ENCODE measurements at places on chromosomes 2 and 18.

DNA sequence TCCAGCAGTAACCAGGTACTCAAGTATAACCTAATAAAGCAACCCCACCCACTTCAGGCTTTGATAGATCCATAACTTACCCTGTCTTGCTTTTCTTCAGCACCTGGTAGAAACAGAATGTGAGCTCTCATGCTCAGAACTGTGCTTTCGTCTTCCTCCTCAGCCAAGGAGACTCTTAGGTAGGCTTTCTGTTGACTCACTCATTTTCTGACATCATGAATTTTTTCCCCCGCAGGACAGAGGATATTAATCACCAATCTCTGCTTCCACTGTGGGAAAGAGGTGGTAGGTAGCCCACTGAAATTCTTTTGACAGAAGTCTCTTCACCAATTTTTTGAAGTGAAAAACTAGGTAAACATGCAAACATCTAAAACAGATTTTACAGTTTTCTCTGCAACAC lies 241.2 kb upstream of the KCNJ3 start:
- DNase-seq, result no peak

- DNase-seq, result no peak
Observed at GRCh38 chr18:73987247-73987980, 160.2 kb downstream of the FBXO15 start.

DNA sequence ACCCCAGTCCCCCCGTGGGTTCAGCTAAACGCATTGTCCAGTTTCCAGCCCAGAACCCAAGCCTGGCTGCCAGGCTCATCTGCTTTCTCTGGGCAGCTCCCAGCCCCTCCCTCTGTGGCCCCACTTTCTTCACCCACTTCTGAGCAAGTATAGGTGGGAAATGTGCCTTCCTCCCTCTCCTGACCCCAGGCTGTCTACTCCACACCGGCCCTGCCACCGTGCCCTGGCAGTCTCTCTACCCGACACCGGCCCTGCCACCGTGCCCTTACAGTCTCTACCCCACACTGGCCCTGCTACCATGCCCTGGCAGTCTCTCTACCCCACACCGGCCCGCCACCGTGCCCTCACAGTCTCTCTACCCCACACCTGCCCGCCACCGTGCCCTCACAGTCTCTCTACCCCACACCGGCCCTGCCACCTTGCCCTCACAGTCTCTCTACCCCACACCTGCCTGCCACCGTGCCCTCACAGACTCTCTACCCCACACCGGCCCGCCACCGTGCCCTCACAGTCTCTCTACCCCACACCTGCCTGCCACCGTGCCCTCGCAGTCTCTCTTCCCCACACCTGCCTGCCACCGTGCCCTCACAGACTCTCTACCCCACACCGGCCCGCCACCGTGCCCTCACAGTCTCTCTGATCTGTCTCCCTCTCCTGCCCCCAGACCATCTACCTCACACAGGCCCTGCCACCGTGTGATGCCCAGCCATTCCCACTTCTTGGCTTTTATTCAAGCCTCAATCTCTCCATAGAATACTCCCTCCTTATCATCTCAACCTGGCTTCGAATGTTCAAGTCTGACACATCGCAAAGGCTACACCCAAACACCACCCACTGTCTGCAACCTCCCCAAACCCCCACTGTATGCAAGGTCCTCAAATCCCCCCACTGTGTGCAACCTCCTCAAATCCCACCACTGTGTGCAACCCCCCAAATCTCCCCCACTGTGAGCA lies 108.9 kb downstream of the TPO start:
- DNase-seq, result no peak

DNA sequence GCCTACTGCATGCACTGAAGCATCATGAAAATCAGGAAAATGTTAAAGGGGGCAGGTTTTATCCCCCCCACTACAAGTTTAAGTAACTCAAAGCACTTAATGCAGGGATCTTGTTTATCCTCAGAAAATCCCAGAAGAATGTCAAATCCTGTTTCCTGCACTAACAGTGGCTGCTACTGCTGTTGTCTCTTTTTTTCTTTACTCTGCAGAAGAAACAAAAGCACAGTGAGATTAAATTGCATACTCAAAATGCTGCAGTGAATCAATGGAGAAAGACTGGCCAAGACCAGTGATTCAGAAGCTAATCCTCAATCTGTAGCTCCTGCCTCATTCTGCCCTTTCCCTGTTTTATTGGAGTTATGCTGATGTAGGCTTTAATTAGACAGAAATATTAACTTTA lies 332.3 kb upstream of the FIGN start:
- no peak for DNase-seq

GRCh38 chr18:11713756-11714155 lies 24.7 kb downstream of the GNAL start:
- DNase-seq, result no peak

DNA sequence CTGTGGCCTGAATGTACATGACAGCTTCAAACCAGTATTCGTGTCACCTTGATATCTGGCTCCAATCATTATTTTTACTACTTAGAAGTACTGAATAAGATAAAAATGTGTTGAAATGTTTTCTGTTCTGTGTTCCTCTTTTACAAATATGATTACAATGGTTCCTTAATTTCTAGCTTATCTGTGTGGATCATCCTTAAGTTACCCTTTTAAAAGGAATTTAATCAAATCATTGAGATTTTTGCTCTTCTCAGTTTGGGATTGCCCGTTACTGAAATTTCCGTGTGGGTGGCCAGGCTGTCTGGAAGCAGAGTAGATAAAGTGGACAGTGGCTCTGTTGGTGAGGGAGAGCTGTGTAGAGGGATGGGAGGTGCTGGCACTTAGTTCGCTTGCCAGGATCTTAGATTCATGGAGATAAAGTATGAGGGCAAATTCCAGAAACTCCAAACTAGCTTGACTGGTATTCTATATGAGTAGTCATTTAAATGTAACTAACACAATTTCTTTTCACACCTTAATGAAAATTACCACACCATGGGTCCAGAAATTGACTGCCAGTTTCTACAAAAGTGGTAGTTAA lies 27.4 kb upstream of the SAG start:
- no peak for DNase-seq

DNA sequence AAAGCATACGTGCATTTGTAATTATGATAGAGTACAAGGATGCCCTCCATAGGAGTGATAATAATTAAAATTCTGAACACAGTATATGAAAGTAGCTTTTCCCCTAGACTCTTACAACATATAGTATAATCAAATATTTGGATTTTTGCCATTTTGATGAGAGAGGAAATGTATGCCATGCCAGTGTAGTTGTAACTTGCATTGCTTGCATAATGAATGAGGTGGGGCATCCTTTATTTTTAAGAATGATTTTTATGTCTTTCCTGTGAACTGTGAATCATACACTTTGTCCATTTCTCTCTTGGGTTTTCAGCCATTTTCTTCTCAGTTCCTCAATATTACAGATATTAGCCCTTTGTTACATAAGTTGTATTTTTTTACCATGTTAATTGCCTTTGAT lies 197.5 kb downstream of the SCG2 start:
- no peak for DNase-seq

- no peak for DNase-seq
Observed at GRCh38 chr2:145091967-145092366, 572.0 kb upstream of the ZEB2 start.

DNA sequence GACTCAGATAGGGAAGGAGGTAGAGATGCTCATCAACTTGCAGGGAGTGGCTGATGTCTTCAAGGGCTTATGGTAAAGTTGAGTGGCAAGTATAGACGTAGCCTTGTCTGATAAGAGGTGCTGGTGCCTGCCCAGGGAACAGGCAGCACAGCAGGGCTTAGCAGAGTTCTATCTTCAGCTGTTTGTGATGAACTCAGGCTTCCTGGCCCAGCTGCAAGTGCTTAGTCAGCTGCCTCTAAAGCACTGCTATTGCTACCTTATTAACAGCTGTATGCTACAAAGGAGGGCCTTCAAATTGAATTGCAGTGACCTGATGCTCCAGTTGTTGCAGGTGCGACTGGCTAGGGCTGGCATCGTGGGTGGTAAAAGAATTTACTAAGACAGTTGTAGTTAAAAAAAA lies 82.1 kb downstream of the TSN start:
- no peak for DNase-seq

DNA sequence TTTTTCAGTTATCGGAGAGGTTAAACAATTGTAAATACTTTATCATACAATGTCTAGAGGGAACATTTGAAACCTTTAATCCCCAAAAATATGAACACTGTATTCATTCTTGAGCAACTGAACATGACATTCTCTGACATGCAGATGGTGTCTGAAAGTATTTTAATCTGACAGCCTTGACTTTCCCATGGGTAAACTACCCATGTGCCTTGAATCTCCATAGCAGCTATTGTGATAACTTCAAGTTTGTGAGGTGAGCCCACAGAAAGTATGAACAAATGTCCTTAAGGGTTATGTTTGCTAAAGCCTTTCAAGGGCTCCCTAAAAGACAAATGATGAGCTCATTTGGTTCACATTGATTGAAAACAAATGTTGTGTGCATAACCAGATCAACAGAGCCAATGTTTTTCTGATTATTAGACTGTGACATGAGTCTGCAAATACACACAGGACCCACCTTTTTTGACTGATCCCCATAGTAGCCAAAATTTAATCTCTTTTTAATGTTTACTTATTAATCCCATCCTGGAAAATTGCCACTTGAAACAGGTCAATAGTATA lies 1326.0 kb downstream of the LRP1B start:
- no peak for DNase-seq

DNA sequence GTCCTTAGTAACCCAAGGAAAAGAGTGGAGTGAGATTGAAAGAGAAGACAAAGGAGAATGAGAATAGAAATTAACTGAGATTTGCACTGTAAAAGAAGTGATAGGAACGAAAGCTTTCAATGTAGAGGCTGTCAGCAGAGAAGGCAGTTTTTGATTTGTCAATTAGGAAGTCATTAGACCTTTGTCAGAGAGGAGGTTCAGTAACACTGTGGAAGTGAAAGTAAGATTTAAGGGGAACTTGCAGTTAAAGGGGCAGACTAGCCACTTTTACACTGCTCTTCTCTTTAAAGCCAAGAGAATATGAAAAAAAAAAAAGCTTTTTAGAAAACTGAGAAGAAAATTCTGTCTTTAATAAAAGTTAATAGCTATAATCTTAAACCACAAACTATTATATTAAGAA lies 11.5 kb upstream of the KYNU start:
- no peak for DNase-seq

- peak; percentile 24 for DNase-seq
Observed at GRCh38 chr18:22637787-22638186, 220.1 kb upstream of the CTAGE1 start.

DNA sequence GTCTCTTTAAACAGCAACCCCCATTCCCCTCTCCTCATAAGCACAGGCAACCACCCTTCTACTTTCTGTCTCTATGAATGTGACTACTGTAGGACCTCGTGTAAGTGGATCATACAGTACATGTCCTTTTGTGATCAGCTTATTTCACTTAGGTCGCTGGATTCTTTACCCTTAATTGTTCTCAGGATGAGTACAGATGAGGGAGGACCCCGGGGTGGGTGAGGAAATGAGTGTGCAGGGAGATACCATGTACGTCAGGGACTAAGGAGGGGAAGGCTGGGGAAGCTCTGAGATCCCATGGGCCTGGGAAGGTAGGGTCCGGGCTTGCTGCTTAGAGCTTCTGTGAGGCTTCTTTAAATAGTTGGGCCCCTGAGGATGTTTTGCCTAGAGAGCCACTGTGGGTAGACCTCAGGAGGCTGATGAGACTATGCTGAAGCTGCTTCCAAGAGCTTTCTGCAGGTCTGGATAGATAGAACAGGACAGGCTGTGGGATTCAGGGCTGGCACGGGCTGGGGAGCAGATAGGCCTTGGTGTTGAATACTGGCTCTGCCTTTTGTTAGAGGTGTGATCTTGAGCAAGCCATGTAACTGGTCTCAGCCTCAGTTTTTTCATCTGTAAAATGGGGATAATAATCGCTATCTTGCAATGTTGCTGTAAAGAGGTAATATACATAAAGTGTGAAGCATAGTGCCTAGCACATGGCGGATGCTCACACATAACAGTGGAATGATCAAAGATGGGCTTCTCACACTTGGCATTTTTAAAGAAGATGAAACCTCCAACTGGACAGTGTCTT lies 155.3 kb downstream of the PRKCE start:
- DNase-seq, result no peak

GRCh38 chr18:39846265-39846664 lies 2108.8 kb upstream of the PIK3C3 start:
- DNase-seq, result no peak

DNA sequence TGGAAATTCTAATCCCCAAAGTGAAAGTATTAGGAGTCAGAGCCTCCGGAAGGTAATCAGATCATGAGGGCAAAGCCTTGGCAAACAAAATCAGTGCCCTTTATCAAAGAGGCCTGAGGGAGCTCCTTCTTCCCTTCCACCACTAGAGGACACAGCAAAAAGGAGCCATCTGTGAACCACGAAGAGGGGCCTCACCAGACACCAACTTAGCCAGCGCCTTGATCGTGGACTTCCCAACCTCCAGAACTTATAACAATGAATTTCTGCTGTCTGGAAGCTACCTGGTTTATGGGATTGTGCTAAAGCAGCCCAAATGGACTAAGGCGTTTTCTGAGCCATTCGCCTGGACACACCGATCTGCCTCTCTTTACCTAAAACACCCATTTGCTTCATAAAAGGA lies 133.1 kb downstream of the EIPR1 start:
- no peak for DNase-seq

DNA sequence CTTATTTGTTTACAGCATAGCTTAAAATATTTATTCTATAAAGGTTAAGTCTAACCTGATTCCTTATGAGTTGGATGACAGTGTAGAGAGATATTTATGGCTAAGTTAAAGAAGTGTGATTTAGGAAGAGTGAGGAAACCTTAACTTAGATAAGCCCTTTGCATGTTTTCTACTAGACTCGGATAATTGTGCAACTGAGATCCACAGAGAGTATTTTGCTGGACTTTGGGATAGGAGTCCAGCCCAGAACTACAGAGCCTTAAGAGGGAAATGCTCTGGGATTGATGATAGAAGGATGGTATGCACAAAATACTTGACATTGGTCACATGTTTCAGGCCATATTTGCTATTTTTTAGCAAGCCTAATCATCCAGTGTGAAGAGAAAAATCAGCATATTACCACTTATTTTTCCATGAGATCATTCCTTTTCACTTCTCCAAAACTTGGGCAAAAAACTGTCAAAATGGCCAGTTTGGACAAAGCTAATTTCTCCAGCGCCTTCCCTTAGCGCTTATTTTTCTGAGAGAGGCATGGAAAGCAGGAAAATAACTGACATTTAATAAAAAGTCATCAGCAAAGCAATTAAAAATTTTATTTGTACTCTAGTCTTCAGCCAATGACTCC lies 3.1 kb downstream of the CD28 start:
- DNase-seq, result no peak
